ENCODE measurements at places on chromosomes 5 and 9.
A peak's percentile ranks its signal among the peaks of the same experiment; 100 is the strongest.

DNA sequence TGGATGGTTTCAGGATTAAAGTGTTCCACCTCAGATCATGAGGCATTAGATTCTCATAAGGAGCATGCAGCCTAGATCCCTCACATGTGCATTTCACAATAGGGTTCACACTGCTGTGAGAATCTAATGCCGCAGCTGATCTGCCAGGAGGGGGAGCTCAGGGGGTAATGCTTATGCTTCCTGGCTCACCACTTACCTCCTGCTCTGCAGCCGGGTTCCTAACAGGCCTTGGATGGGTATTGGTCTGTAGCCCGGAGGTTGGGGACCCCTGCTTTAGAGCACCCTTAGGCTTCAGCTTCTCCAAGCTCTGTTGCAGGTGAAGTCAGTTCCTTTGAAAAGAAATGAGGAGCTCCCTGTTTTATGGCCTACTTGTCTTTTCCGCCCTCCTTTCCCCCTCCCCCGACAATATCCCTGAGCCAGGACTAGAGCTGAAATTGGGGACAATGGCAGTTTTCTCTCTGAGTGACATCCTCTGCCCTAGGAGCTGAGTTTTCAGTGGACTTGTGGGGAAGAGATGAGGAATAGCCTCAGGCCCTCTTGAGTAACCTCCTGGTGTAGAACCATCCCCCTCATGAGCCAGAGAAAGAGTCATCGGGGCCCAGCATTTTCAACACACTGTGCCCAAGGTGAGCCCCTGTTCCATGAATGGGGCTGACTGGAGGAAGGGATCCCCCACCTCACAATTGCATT lies 16.2 kb upstream of the MAT2B start:
- peak; percentile 24 for DNase-seq

- DNase-seq = no peak
Observed at GRCh38 chr9:75964427-75964826, 74.0 kb downstream of the PCSK5 start.

DNA sequence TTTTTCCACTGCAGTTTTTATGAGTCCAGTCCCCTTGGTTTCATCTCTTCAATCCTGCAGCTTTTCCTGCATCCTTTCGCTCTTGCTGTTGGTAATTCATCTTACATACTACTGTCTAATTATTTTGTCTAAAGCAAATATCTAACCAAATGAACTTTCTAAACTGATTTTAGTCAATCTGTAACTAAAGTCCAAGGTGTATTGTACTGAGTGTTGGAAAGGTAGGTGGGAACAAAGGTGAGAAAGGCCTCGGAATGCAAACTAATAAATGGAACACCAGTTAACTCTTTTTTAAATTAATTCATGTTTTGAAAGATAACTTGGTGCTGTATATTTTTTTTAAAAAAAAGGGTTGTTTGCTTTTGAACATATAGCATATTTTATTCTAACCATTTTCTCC lies 152.7 kb upstream of the CYLC2 start:
- DNase-seq = no peak

DNA sequence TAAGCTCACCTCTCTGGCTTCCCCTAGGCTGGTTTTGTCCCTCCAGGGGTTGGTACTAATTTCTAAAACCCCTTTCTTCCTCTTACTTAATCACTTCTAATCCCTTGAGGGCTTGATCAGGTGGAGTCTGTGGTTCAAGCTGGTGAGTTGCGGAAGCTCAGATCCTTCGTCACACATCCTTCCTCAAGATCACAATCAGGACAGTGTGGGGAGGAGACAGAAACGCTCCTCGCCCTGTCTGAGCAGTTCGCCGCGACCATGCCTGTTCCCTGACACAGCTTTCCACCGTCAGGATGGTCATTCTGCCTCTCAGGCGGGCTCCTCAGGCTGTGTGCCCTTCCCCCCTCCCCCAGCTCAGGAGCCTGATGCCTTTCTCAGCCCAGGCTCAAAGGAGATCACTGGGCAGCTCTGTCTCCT lies 24.3 kb downstream of the CPLX2 start:
- no peak for DNase-seq

DNA sequence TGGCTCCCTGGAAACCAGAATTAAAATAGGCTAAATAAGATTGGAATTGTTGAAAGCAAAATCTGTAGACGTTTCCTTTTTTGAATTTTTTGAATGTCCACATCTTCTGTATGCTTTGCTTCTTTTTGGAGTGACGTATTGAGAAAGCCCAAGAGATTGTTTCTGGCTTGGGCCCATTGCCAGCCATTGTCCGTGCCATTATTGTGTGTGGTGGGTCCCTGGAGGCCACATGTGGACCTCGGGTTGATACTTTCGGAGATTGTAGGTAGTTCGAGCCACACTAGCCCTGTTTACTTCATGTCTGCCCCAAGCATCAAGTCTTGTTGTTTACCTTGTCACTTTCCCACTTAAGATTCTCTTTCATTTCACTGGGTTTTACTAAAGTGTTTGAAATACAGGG lies 106.0 kb downstream of the PALM2AKAP2 start:
- no peak for DNase-seq

DNA sequence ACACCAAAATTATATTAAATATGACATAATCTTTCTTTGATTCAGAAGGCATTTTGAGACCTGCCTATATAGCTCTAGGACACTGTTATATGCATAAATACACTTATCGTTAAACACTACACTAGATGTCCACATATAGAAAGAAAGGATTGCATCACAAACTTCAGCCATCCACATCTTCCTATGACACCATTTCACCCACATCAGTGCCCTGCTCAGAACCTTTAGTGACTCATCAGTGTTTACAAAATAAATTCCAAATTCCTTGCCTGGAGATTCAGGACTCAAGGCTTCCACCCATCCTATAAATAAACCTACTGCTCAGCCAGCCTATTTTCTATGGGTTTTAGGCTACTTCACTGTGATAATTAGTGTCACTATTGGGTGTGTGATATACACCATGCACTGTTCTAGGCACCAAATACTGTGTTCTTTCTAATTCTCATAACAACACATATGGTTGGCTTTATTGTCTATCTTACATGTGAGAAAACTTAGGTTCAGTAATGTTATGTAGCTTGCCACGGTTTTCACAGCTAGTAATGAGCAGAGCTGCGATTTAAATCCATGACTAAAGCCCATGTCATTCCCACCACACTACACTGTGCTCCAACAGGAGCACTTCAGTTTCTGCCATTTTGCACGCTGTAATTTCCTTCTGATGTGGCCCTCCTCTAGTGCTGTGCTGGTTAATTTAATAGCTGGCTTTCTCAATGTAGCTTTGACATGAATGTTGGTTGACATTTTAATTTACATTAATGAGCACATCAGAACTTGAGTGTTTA lies 103.3 kb downstream of the SREK1 start:
- no peak for DNase-seq

DNA sequence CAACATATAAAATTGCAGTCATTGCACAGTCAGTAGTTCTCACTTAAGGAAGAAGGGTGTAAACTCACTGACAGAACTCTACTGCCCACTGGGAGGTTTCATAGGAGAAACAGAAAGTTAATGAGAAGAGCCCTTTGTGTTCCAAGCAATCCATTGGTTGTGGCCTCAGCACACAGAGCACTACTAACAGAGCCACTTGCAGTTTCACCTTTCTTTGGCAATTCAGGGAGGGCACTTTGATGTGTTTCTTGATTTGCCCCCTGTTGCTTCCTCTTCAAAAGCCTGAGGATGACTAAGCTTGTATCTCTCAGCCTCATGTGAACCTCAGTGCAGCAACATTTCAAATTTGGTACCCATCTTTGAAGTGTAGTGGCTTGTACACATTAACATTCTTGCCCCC lies 409.4 kb downstream of the DMRTA1 start:
- DNase-seq = no peak

DNA sequence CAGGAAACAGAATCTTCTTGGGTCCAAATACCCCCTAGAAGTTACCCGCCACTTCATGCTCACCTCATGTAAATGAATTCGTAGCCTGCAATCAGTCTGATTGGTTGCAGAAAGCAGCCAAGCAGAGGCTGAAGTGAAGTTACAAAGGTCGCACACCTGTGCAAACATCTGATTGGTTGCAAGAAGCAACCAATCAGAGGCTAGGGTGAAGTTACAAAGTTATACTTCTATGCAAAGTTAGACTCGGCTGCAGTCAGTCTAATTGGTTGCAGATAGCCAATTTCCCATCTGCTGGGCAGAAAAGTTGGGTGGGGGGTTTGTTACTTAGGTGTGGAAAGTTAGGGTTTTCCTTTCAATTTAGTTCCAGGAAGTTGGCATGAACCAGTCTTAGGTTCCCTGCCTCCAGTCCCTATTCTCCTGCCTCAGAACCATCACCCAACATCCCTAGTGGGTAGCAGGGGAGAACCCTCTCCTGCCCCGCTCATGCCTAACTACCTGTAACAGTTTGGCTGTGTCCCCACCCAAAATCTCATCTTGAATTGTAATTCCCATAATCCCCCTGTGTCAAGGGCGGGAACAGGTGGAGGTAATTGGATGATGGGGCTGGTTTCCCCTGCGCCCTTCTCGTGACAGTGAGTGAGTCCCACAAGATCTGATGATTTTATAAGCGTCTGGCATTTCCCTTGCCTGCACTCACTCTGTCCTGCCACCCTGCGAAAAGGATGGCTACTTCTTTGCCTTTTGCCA lies 1.2 kb upstream of the RUSC2 start:
- DNase-seq = no peak

- DNase-seq = no peak
Observed at GRCh38 chr9:121217609-121218292, 16.1 kb upstream of the RAB14 start.

DNA sequence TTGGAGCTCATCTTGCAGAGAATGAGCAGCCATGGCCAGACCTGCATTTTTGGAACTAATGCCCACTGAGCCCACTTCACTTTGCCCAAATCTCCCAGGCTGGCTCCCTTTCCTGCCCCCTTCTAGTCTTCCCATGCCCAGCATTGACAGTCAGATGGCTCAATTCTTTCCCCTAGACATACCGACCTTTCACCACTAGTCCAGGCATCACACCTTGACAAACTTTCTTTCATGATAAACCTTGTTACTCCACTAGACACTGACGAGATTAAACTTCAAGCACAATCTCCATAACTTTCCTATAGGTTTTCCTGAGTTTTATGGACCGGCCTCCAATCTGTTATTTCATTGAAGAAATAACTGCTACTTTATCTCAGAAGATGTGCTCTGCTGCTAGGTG lies 47.8 kb upstream of the RAI14 start:
- DNase-seq = no peak

- DNase-seq = no peak
Observed at GRCh38 chr5:76303921-76304320, 99.2 kb upstream of the IQGAP2 start.

DNA sequence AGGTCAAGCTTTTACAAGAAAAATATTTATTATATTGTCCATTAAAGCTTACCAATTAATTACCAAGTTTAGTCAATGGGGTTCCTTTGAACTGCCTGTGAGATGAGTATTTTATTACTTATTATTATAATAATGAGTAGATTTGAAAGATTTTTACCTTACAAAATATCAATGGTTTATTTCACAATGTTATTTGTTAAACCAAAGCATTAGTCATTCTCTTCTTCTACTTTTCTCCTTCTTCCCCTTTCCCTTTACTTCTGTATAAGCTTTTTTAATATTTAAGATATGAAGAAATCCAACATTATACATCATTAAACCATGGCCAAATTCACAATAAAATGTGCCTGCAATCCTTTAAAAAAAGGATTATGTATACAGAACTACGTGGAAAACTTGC lies 369.5 kb downstream of the ARL15 start:
- DNase-seq = no peak

DNA sequence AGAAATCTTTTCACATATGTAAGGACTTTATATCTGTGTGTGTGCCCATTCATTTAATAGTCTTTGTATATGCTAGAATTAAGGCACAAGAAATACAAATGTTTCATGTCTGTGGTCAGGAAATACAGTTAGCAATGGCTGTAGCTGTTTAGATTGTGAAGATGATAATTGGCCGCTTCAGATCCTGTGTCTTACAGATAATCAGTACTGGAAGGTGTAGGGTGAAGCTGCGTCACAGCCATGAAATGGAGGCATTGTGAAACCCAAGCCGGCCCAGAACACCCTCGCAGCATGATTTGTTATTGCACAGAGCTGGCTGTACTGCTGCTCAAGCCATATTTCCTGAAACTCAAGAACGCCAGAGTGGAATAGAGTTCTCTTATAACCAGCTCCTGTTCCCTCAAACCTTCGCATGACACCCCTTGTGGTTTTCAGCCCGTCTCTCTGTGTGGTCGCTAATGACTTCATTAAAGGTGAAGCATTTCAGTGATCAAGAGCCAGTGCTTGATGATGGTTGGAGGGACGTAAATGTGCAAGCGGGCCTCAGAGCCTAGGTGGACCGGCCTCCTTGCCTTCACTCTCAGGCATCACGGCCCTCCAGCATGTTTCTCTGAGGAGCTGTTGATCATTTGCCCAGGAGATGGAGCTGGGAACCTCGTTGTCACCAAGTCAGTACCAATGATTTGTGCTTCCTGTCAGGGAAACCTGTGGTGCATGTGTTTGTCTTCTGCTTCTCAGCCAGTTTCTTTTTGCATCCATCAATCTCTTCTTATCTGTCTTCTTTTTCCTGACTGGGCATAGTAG lies 80.1 kb downstream of the F2RL2 start:
- no peak for DNase-seq

DNA sequence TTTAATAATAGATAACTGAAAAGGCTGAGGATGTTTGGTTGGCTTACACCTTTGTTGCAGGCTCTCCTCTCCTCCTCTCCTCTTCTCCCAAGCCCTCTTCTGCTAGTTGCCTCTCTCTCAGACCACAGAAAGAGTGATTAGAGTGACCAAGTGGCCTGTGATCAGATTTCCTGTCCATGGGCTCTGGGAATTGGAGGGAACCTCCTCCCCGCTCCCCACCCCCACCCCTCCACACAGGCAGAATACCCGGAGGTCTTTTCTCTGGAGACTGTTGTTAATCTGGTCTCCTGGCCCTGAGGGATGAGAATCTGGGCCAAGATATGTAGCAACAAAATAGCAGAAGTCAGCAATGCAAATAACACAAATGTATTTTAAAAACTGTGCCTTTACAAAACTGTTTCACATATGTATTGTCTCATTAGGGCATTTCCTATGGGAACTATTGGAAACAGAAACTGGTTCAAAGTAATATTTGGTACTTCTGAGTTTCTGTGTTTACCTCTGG lies 361.3 kb downstream of the NR2F1-AS1 start:
- DNase-seq = no peak

DNA sequence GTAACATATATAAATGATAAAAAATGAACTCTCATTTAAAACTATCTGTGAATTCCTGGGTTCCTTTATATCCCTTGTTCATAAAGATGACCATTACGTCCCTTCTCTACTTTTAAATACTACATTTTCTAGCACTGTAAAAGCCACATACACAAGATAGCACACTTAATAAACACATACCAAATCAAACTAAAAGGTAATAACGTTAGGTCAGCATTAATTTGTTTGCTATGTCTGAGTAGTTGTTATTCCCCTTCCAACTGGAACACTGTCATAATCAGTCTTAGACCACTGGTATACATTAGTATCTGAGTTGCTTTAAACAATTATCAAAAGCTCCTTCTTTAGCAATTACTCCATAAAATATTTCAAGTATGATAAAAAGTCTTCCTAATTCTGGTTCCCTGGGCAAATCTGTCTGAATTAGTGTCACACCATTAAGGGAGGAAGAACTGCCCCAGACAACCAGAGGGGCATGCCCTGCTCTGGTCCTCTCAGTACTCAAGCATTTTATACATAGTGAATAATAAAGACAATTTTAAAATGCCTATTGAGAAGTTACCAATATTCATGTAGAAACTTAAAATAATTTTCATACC lies 98.1 kb downstream of the RAPGEF6 start:
- no peak for DNase-seq
